BJ (cell line): ENCODE measurements at places on chromosomes 12 and 14.

DNA sequence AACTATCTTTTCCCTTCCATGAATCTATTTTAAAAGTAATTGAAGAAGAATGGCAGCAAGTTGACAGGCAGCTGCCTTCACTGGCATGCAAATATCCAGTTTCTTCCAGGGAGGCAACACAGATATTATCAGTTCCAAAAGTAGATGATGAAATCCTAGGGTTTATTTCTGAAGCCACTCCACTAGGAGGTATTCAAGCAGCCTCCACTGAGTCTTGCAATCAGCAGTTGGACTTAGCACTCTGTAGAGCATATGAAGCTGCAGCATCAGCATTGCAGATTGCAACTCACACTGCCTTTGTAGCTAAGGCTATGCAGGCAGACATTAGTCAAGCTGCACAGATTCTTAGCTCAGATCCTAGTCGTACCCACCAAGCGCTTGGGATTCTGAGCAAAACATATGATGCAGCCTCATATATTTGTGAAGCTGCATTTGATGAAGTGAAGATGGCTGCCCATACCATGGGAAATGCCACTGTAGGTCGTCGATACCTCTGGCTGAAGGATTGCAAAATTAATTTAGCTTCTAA is 18.4 kb downstream of the TMPO start:
- DNase-seq: no peak

DNA sequence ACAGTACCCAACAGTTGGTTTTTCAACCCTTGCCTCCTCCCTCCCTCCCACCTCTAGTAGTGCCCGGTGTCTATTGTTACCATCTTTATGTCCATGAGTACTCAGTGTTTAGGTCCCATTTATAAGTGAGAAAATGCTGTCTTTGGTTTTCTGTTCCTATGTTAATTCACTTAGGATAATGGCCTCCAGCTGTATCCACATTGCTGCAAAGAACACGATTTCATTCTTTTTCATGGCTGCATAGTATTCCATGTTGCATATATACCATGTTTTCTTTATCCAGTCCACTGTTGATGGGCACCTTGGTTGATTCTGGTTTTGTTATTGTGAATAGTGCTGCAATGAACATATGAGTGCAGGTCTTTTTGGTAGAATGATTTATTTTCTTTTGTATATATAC is 631.3 kb downstream of the MED13L start:
- no peak for DNase-seq

DNA sequence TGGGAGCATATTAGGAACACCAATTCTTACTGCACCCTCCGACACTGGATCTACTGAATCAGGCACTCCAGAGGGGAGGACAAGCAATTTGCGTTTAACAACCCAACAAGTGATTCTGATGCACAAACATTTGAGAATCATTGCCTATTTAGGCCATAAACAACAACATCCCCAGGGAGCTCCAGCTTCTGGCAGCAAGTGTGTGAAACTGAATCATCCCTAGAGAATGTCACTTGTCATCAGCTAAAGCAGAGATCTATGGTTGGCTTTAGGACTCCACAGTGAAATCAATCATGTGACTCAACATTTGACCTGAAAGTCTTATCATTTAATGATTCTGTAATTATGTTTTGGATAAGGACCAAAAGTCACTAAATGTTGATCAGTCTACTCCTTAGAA is 505.0 kb upstream of the FLRT2 start:
- no peak for DNase-seq

- no peak for DNase-seq
Observed at GRCh38 chr12:1635301-1636095, 6.5 kb downstream of the WNT5B start.

DNA sequence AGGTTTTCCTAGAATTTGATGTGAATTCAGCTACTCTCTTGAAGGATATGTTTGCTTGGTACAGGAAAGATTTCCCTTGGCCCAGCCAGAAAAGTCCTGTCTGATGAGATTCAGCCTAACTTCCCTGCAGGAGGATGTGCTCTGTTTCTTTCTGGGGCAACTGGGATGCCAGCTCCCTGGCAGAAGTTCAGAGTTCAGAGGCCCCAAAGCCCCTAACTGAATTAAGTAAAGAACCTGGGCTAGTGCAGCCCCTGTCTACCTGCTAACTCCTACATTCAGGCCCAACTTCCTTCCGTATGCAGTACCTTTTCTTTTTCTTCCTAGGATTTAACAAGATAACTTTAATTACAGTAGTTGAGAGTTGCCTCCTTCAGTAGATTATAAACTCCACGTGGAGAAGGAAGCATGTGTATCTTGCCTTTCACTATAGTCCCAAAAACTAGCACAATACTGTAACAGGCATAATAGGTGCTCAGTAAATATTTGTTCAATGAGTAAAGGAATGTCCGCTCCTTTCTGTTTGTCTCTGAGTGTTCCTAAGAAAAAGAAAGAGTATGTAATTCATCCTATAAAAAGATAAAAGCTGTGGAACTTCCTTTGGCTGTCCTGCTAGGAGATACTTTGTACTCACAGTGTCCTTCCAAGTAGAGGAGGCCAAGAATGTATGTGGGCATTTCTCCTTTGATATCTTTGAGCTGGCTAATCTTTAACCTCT is 141.0 kb downstream of the SLC8A3 start:
- DNase-seq: no peak

GRCh38 chr14:55582746-55583145 is 2.7 kb downstream of the KTN1 start:
- no peak for DNase-seq

DNA sequence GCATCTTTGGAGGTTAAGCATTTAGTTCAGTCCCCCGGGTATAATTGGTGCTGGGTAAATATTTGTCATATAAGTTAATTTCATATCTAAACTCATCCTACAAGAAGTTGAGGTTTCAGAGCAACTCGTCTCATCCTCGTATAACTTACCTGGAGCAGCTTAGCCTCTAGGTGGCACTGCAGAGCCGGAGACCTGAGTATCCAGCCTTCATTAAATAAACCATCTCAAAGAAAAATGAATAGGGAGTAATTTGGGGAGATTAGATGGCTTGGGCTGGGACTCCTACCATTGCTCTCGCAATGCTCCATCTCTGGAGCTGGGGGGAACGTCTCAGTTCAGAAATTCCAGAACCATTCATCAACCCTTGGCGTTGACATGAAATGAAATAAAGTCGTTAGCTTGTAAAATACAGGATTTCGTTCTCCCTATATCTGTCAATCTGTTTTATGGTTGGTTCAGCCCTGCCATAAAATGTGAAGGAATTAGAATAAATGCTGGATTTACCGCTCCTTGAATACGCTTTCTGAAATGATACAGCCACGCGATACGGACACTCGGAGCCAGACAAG is 122.9 kb upstream of the TMEM132D start:
- no peak for DNase-seq

DNA sequence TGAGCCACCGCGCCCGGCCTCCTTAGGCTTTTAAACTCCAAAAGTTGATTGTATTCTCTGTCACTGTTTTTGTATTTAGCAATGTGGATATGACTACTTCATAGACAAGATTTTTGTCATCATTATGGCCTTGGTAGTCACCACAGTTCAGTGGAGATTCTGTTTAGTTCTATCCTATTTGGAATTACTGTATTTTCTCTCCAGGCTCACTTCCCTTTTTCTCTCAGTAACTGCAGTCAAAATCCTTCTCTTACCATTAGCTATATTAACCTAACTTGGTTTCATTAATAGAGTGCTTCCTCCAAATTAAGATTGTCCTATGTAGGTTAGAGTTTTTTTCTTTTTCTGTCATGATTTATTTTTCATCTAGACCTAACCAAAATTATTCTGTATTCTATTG is 283.9 kb downstream of the TMTC2 start:
- DNase-seq: no peak

DNA sequence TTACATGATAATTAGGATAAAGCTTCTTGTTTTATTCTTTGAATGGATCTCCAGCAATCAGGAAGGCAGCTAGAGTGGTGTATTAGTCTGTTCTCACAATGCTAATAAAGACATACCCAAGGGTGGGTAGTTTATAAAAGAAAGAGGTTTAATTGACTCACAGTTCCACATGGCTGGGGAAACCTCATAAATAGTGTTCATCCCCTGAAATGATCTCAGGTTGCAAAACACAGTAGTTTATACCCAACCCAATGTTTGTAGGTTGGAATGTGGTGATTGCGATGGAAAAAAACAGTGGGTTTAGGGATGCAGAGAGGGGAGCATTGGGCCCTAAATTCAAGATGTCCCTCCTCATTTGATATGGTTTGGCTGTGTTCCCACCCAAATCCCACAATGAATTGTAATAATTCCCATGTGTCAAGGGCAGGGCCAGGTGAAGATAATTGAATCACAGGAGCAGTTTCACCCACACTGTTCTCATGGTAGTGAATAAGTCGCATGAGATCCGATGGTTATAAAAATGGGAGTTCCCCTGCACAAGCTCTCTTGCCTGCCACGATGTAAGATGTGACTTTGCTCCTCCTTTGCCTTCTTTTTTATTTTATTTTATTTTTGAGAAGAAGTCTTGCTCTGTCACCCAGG is 11.5 kb downstream of the MUCL1 start:
- no peak for DNase-seq

DNA sequence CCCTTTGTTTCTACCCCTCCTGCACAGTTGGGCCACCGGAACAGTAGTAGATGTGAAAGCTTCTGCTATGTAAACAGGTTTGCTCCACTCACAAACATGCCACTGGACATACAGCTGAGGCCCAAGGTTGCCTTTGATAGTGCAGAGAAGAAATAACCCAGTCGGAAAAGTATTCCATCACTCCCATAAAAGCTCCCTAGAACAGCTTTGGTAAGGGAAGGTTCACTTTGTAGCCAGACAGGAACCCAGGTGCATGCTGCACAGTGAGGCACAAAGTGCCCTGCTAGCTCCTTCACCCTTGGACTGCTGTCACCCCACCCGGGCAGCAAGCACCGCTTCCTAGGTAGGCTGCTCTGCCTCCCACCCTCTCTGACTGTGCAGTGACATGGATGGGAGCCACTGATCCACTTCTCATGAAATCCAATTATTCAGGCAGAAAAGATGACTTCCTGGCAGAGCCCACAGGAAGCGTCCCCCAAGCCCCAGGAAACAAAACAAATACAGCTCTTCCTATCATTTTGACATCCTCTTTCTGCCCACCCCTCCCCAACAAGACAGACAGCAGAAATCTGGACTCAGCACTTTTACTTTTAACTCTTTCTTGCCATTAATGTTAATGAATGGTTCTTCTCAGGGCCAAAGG is 100.2 kb downstream of the SRGAP1 start:
- DNase-seq: no peak

GRCh38 chr14:36383767-36384431 is 63.5 kb upstream of the MBIP start:
- no peak for DNase-seq

GRCh38 chr14:54691525-54692283 is 124.8 kb downstream of the SAMD4A start:
- DNase-seq: no peak

- no peak for DNase-seq
Observed at GRCh38 chr12:118821386-118821925, 159.9 kb upstream of the SRRM4 start.

GRCh38 chr12:20099395-20100183 is 268.7 kb upstream of the PDE3A start:
- DNase-seq: no peak

DNA sequence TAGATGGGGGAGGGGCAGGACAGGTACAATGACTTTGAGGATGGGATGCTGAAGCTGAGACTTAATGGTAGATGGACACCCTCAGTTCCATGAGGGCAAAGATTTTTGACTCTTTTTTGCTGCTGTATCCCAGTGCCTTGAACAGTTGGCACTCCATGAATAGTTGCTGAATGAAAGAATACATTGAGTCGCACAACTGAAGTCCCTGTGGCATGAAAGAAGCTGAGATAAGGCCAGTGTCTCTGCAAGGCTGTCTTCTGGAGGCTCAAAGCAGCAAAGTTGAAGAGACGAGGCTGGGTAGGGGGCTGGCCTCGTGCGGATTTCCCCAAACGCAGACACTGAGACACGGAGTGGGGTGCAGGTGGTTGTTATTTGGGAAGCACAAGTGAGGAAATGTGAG is 179.3 kb downstream of the ADCK1 start:
- no peak for DNase-seq

- no peak for DNase-seq
Observed at GRCh38 chr14:93036652-93037345, 78.9 kb downstream of the ITPK1 start.

GRCh38 chr14:74045522-74045921 is 26.4 kb downstream of the BBOF1 start:
- DNase-seq: no peak

- DNase-seq: no peak
Observed at GRCh38 chr12:65638324-65638723, 186.0 kb upstream of the HMGA2 start.
